ENCODE measurements at places on chromosomes 6 and 20. TPM values are rescaled to one million over a fixed set of nuclear protein-coding genes. Genes with fewer than 3 reads are reported as not detected.

DNA sequence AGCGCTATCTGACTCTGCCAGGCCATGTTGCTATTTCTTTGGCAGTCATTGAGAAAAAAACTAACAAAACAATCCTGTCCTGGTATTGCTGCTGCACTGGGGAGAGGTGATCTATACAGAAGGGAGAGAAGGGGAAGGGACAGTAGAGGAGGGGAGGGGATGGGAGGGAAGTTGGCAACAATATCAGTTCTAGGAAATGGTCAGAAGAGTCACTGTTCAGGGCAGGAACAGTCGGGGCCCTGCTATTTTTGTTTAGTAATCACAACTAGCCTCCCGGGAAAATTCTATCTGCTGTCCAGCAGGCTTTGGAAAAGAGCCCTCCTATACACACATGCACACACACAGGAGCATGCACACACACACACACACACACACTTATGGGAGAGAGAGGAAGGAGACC lies 142.3 kb upstream of the CARMIL1 start:
- no peak for DNase-seq

DNA sequence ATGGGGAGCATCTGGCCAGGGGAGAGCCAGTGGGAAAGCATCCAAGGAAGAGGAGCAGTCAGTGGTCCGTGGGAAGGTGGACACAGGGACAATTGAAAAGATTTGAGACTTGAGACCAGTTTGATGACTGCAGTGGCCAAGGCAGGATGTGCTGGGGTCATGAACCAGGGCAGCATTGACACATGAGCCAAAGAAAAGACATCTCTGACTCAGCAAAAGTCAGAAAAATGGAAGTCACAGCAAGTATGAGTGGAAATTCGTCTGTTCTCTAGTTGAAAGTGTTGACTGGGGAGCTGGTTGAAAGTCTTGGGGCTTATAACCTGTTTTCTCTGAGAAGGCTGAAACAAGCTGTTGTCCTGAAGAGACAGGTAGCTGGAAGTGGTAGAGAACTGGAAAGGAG lies 31.3 kb downstream of the RAB22A start:
- DNase-seq, result no peak

DNA sequence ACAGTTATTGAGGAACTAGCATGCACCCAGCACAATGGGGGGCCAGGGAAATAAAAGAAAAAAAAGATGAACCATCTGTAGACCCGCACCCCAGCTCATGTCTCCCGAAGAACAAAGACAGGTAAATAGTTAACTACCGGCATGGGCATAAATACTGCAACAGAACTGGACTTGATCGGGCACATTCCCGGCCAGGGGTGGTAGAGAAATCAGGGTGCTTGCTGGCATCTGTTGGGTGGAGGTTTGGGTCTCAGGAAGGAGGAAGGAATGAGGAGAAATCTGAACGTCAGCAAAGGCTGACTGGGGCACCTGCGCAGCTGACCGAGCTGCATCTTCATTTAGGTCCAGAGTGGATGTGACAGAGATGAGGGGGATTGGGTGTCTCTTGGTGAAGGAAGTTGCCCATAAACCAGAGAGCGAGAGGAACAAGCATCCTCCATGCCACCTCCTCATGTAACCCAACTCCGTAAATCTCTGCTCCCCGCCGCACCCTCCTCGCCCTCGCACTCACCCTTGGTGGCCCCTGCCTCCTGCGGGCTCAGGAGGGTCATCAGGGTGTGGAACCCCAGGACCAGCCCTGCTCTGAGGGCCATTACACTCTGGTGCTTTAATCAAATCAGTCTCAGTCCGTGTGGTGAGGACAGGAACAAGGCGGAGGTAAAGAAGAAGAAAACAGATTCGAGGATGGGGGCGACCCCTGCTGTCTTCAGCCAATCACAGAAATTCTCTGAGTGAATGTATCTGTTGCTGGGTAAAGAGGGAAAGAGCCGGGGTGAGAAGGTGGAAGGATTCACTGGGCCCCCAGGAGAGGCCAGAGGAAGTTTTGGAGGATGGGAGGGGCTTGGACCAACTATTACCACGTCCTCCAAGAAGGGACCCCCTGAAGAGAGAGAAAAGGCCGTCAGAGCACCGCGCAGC lies at the start of gene HLA-DOA:
Gene HLA-DOA (minus strand): TSS at position 648 of the 918 bp plus-strand sequence.
- DNase-seq, result peak; percentile 37

GRCh38 chr6:136737871-136738691 lies 54.2 kb downstream of the MAP3K5 start:
- DNase-seq, result no peak

GRCh38 chr20:25313593-25313992 lies 65.7 kb downstream of the PYGB start:
- no peak for DNase-seq

DNA sequence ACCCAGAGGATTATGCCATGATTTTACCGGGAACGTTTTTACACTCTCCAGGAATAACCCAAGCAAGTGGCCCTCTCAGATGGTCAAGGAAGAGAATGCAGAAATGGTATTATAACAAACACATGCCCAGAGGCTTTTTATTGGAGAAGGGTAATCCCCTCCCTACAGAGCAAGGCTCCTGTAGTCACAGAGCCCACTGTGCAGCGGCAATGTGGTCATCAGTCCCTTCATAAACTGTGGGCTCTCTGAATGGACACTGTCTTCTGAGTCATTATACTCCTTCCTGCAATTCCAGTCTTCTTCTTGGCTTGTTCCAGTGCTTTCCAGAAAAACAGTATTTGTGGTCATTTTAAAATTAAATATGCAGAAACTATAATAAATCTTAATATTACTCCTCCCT lies 74.7 kb downstream of the LAMA4 start:
- no peak for DNase-seq

DNA sequence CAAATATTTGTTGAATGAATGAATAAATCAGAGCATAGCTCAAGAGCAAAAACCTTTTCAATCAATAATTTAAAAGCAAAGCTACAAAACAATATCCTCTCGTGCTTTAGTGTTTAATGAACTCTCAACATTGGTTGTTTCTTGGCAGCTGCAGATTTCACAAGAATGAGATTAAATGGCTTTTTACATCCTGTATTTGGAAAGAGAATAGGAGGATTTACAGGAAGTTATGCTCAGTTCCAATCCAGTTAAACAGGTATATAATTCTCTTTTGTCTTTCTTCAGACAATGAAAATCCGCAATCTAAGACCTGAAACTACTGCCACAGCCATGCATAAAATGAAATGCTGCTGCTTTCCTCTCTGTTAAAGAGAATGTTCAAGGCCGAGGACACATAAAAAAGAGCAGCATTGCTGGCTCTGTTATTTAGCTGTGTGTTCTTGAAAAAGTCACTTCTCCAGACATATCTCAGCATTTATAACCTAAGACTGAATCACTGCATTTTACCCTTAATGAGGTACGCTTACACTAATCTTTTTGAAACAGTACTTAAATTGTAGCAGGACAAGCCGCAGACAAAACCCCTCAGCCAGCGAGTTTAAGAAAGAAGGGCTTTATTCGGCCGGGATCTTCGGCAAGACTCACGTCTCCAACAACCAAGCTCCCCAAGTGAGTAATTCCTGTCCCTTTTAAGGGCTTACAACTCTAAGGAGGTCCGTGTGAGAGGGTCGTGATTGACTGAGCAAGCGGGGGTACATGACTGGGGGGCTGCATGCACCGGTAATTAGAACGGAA lies 3.6 kb downstream of the C6orf52 start:
- no peak for DNase-seq

- no peak for DNase-seq
Measured at GRCh38 chr20:58092353-58092752, 136.1 kb downstream of the ANKRD60 start.

Gene LINC00237
- not detected for total RNA-seq

Gene C20orf144
- total RNA-seq, result 0.27 TPM

Gene SIGLEC1
- total RNA-seq, result 0.05 TPM
